ENCODE measurements at places on chromosomes 1 and 21.

- no peak for DNase-seq
Observed at GRCh38 chr1:192763243-192763642, 45.6 kb upstream of the RGS2 start.

GRCh38 chr1:208433971-208434370 lies 189.8 kb upstream of the PLXNA2 start:
- no peak for DNase-seq

DNA sequence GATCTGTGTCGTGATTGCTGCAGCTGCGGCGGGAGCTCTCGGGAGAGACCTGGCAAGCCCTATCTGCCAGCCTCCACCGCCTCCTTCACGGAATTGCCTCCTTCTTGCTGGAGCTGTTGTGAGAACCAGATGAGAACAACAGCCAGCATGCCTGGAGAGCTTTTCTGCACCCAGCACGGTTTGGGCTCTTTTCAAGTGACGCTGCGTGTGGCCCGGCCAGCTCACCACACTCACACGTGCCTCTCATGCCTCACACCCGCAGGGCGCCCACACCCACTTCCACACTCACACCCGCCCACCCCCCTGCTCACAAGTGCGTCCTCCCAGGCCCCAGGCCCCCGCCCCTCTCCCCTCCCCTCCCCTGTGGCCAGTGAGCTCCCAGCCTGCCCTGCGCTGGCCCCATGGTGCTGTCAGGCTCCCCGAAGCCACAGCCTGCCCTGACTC lies 135.7 kb upstream of the RUNX3 start:
- no peak for DNase-seq

- peak; percentile 61 for DNase-seq
Observed at GRCh38 chr1:10594595-10595223, 120.0 kb downstream of the PEX14 start.

DNA sequence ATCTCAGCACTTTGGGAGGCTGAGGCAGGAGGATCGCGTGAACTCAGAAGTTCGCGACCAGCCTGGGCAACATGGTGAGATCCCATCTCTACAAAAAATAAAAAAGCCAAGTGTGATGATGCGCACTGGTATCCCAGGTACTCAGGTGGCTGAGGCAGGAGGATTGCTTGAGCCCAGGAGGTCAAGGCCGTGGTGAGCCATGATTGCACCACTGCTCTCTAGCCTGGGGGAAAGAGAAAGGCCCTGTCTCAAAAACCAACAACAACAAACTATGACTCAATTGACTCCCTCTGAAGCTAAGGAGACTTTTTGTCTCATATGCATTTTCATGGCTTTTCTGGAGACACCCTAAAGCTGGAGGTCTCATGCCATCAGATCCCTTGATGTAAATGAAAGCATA lies 118.8 kb downstream of the CCDC185 start:
- DNase-seq: no peak

GRCh38 chr1:74856174-74856573 lies 123.2 kb downstream of the TYW3 start:
- DNase-seq: no peak

- no peak for DNase-seq
Observed at GRCh38 chr1:235986869-235987268, 78.0 kb downstream of the NID1 start.

GRCh38 chr1:86648255-86648654 lies 56.1 kb upstream of the SH3GLB1 start:
- DNase-seq: no peak

DNA sequence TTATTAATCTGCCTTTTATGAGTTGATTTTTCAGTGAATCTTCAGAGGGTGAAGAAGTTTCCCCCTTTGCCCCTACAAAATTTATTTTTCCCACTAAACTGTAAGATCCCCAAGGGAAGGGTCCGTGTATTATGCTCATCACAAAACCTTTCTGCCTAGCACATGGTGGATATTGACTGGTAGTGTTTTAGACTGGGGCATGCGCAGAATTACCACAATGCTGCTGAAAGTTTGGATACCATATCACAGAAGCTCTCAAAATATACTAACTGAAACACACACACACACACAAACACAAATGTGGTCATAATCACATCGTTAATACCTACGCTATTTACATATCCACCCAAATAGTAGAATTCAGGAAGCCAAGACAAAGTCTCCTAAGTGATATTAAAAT lies 28.0 kb upstream of the DMRTB1 start:
- DNase-seq: no peak

DNA sequence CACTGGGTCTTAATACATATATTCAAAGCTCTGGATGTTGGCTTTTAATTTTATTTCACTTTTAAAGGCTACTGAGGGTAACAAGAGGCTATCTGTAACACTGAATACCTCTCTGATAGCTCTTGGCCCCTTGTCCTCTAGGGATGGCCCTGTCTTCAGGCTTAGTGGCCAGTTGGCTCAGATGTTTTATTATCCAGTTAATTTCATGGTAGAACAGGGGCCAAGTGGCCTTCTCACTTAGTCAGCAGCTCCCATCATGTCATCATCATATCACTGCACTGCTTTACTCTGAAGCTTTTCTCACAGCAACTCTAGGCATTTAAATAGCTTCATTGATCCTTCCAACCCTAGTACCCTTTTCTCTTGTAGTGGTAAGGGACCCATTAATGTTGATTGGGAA lies 40.2 kb upstream of the MACF1 start:
- DNase-seq: no peak

GRCh38 chr1:66696771-66697170 lies 55.5 kb upstream of the DYNLT5 start:
- no peak for DNase-seq

GRCh38 chr21:18803624-18804023 lies 400.0 kb upstream of the TMPRSS15 start:
- DNase-seq: no peak

DNA sequence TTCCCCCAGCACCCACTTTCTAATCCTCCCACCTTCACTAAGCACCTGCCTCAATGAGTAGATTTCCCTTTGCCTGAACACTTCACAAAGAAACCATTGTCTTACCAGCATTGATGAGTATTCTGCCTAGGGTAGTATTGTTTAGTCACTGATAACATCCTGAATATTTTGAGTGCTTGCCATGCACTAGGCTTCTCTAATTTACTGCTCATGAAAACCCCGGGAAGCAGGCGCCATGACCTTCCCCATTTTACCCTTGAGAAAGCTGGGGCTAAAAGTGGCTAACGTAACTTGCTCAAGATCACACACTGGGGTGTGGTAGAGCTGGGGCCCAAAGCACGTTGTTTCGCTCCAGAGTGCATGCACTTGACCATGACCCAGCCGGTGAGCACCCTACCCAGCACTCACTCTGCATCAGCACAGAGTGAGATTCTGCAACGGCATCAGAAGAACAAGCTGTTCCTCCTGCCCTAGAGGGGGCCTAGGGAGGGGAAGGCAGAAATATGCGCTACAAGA lies 10.6 kb upstream of the F3 start:
- DNase-seq: peak; percentile 69

GRCh38 chr1:186915555-186915954 lies 86.8 kb downstream of the PLA2G4A start:
- no peak for DNase-seq

DNA sequence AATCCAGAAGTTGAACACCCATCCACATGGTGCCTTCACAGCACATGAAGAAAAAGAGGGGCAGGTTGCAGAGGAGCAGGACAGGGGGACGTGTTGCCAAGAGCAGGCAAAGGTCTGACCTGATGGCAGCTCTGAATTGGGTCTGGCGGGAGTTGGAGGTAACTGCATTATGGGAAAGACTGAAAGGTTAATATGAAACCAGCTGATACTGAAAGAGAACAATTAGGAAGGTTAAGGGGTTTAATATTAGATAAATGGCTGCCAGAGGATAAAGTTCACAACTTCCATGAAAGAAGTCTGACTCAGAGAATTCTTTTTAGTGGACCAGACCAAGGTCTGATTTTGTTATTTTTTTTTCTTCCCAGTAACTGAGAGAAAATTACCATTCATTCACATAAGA lies 76.1 kb downstream of the CD58 start:
- DNase-seq: no peak

- no peak for DNase-seq
Observed at GRCh38 chr1:207274882-207275281, 46.6 kb upstream of the CD55 start.

GRCh38 chr1:226360106-226360746 lies 47.7 kb downstream of the PARP1 start:
- DNase-seq: no peak

Measured in endodermal cell (in vitro differentiated cells).